ENCODE measurements at places on chromosomes 5 and 9.

DNA sequence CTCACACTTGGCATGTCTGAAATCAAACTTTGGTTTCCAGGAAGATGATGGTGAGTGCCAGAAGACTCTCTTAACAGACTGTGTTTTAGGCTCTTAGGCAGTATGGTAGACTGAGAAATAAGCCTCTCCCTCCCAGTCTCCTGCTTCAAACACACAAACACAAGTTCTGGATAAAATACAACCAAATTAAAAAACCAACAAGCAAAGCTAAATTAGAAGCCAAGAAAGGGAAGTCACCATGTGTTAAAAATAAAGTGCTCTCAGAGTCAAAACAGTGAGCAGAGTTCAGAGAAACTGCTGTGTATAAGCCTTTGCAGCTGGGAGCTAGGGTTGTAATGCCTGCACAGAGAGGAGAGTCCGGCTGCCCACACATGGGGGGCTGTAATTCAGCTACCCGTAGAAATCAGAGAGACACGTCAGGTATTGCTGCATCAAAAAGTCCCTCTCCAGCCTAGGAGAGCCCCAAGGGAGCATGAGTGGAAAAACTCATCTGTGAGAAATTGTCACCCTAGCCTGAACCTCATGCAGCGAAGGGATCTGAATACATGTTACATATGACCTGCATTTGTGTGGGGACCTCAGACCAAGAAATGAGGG, 62.6 kb downstream of the ANGPTL2 start:
- DNase-seq, result no peak

GRCh38 chr9:89740722-89741121, 135.9 kb downstream of the GADD45G start:
- DNase-seq, result no peak

DNA sequence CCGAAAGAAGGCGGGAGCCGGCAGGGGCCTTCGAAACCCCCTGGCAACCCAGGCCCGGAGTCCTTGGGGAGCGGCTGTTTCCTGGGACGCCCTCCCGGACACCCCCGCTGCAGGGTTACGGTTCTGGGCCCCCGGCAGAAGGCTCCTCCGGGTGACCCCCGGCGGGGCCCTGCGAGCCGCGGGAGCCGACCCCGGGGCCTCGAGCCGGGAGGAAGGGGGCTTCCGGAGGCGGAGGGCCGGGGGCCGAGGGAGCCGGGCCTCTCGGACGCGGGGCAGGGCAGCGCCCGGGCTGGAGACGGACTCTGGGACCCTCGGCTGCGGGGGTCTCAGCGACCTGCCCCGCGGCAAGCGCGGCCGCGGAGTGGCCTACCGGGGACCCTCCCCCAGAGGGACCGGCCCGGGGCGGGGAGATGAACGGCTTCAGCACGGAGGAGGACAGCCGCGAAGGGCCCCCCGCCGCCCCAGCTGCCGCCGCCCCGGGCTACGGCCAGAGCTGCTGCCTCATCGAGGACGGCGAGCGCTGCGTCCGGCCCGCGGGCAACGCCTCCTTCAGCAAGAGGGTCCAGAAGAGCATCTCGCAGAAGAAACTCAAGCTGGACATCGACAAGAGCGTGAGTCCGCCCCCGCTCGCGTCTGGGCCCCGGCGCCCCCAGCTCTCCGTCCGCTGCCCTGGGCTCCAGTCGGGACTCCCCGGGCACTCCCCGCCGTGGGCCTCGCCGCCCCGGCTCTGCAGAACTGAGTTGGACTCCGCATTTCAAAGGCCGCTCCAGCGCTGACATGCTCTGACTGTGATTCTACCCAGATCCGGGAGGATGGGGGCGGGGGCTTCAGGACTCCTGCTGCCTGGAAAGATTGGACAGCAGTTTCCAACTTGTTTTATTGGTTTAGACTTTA, 645 bp downstream of the SAP30L start:
- peak; percentile 54 for DNase-seq

DNA sequence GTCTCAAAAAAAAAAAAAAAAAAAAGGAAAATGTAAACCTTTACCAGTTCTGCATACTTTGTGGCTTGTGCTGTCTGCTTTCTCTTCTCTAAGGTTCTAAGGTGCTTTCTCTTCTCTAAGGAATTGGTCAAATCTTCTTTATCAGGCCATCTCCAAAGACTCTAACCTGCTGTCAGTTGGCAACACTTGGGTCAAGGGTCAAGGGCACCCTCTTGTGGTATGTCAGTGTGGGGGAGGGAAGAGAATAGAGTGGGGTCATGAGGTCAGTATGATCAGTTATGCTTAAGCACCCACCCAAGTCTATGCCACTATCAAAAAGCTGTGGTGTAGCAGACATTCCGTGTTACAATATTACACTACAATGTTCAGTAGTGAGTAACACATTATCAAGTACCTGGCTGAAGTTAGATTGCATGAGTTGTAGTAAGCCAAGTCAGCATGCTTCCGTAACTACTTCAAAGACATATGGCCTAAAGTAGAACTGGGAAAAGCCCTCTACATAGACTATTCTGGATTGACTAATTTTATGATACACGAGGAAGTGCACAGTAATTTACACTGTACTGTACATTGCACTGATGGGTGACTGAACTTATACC, 25.0 kb upstream of the CCL28 start:
- no peak for DNase-seq

GRCh38 chr5:10935536-10935935, 174.5 kb upstream of the DAP start:
- DNase-seq, result no peak

DNA sequence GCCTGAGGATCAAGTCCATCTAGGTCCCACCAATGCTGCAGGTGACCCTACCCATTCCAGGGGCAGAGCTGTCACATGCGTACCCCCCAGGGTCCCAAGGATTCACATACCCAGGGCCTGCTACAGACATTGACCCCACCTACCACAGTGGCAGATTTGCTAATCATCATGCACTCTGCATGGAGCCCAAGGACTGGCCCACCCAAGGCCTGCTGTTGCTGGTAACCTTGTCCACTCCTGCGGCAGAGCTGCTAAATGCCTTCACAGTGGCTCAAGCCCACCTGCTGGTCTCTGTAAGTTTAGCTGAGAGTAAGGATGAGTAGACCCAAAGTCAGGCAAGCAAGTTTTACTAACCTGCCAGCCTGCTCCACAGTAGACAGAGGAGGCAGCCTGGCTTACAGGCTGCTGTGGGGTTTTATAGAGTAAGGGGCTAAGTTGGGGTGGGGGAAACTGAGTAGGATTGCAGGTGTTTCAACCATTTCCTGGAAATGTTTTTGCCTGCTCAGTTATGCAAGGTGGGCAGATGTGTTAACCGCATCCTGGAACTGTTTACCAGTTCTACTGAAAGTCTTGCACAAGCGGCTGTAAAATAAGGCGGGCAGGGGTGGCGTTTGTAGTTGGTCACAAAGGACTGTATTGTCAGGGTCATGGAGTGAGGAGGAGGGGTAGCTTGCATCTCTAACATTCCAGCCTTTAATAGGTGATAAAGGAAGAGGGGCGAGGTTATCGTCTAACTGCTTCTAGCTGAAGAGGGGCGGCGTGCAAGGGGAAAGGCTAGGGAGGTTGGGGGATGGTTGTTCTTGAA, 2163.5 kb upstream of the WWC1 start:
- no peak for DNase-seq

DNA sequence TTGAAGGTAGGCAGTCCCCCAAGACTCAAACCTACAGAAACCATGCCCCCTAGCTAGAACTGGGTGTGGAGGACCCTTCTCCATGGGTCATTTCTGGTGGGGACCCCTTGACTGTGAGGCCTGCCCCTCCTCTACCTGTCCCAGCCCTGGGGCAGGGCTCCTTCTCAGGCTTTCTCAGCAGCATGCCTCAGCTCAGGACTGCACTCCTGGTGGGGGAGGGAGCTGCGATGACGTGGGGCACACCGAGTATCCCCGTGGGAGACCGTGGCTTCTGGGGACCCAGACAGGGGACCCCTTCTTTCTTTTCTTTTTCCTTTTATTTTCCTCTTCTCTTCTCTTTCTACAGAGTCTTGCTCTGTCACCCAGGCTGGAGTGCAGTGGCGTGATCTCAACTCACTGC, 27.0 kb upstream of the PITX1 start:
- DNase-seq, result no peak

DNA sequence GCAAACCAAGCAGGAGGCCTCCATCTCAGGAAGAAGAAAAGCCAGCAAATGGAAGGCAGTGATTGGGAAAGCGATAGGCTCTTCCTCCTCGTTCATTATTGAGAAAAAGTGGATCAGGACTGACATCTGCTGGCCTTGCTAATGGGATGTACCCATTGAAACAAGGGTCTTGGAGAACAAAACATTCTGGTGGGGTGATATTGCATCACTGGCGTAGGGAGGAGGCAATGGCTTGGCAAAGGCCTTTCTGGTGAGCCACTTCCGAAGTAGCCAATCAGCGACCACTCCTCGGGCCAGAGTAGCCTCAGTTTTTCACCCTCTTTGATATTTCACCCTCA, 86.7 kb upstream of the NFIB start:
- DNase-seq, result peak; percentile 6

DNA sequence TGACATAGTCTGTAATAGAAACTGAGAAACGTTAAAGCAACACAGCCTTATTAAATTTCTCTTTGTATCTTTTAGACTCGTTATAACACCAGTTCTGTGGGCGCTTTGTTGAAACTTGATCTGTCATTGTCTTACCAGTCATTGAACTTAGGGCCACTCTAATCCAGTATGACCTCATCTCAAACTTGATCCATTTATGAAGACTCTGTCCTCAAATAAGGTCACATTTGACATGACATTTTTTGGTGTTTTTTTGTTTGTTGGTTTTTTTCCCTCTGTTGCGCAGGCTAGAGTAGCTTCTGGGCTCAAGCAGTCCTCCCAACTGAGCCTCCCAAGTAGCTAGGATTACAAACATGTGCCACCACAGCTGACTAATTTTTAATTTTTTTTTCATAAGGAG, 5.9 kb downstream of the APC start:
- no peak for DNase-seq

- no peak for DNase-seq
Measured at GRCh38 chr5:125325488-125326149, 579.2 kb upstream of the ZNF608 start.

DNA sequence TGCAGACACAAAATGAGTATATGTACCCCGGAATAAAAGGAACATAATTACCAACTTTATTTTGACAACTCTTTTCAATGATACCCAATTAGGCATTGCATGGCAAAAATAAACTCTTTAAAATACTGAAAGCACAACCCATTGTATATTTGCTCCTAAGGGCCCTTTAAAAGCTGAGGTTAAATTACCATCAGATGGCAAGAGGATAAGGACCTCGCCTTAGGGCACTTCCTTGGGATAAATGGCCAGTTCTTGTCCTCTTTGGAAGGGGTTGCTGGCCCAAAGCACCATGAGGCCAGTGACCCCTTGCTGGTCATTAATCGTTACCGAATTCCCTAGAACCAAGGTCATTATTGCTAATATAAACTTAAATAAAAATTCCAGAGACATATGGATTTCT, 46.0 kb downstream of the EBF1 start:
- DNase-seq, result no peak

- no peak for DNase-seq
Measured at GRCh38 chr5:130550562-130550928, 614.5 kb downstream of the HINT1 start.

DNA sequence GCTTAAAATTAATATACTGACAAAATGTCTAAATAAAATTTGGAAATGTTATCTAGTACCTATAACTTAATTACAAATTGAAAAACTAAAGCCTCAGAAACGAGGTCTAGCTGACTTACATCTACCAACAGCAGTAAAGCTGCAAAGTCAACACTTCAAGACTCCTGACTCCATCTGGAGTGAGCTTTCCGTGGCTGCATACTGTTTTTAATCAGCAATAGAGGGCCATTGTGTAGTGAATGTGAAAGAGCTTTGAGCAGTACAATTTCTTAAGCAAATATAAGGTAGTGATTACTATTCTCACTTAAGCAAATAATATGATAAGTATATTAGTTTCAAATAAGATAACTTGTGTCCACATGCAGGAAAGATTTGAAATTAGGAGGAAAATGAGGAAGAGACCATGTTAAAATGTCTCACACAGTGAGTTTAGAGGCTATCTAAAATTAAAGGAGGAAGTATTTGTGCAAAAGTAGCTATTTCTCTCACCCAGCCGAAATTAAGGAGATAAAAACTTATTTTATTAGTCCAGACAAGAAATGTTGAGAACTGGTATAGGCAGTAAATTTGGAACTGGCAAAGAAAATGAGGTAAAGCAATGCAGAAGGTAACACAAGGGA, 6.4 kb downstream of the SPINK6 start:
- DNase-seq, result no peak

GRCh38 chr5:93602241-93603077, 19.4 kb downstream of the NR2F1 start:
- no peak for DNase-seq

- no peak for DNase-seq
Measured at GRCh38 chr5:172411484-172412072, 42.7 kb downstream of the SH3PXD2B start.

DNA sequence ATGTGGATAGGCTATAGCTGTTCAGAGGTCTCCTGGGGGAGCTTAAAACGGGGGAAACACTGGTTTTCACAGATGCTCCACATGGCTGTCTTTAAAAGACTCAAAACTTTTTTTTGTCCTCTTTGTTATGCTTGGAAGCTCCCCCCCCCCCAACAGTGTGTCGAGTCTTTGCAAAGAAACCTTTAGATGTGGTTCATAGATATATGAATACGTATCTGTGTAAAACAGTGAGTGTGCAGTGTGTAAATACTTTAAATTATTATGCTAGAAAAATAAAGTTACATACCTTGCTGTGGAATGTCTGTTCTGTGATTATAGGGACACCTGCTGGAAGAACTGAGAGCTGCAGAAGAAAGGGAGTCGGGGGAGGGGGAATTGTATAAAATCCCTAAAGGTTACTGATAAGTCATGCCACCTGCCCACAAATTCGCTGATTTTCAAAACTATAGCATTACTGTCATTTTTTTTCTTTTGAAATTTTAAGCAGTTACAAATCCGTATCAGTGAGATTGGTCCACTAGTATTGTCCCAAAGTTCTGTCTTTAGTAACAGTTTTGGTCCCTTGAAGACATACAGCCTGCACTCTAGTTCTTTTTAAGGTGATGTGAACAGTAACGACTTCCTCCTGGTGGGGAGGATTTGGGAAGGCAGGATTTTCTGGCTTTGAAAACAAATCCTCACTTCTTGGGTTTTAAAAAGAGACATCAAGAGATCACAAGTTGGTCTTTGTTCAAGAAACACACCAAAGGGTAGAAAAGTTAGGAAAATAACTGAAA, 22.9 kb downstream of the RGMB start:
- no peak for DNase-seq

Measured in H54 (cell line).